ENCODE measurements at places on chromosomes 3 and 15.

- DNase-seq, result peak; percentile 58
Measured at GRCh38 chr3:136862617-136863322, 762 bp downstream of the NCK1 start.

- DNase-seq, result peak; percentile 49
Measured at GRCh38 chr3:66998904-66999235, 763 bp downstream of the KBTBD8 start.

GRCh38 chr15:34336231-34336990, 1.2 kb downstream of the SLC12A6 start:
- no peak for DNase-seq

DNA sequence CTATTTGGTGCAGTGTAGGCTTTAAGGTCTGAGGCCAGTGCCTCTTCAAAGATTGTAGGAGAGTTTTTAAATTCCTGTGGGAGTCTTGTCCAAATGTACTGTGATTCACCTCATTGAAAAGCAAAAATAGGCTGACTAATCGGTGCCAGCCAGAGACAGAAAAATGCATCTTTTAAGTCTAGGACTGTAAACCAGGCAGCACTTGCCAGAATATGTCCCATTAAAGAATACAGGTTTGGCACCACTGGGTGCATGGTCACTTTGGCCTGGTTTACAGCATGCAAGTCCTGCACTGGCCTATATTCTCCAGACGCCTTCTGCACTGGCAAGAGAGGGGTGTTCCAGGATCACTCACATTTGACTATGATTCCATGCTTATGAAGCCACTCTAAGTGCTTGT, 20.3 kb upstream of the NOX5 start:
- no peak for DNase-seq

GRCh38 chr15:53535886-53536285, 223.6 kb downstream of the WDR72 start:
- DNase-seq, result no peak

- no peak for DNase-seq
Measured at GRCh38 chr3:15272426-15273196, 59.8 kb downstream of the SH3BP5 start.
